ENCODE measurements at places on chromosomes 12 and 14. TPM values are rescaled to one million over a fixed set of nuclear protein-coding genes. Genes with fewer than 3 reads are reported as not detected.

The TRIM9 gene
- 3.1 TPM for total RNA-seq

- DNase-seq = no peak
Observed at GRCh38 chr14:49886523-49886922, 6.4 kb upstream of the ARF6 start.

- peak; percentile 59 for DNase-seq
Observed at GRCh38 chr14:94548999-94549985, 11.9 kb upstream of the SERPINA4 start.

- no peak for DNase-seq
Observed at GRCh38 chr14:22767323-22767589, 768 bp downstream of the OXA1L start.

- DNase-seq = no peak
Observed at GRCh38 chr14:85596562-85596961, 66.6 kb downstream of the FLRT2 start.

The DBX2 gene
- total RNA-seq = not detected

DNA sequence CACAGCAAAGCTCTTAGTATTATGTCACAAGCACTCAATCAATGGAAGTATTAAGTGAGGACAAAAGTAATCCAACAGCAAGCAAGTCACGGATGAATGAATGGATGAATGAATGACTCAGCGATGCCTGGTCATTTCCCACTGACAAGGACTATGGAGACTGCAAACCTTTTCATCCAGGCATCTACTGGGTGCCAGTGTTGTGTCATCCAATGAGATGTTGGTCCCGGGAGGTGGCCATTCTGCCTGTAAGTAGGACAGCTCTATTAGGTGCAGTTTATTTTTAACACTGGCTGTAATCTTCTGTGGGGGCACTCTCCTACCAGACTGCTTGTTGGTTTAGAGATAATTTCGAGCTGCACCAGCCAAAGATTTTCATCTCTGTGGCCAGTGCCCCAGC lies 39.4 kb downstream of the STAB2 start:
- DNase-seq = peak; percentile 86

The OR4N2 gene
- total RNA-seq = not detected

GRCh38 chr12:96483116-96483515 lies 6.3 kb upstream of the CFAP54 start:
- no peak for DNase-seq

GRCh38 chr14:96119947-96120346 lies 80.8 kb downstream of the C14orf132 start:
- no peak for DNase-seq

The VAMP1 gene
- total RNA-seq = 1.2 TPM

The RCOR1 gene
- total RNA-seq = 17.7 TPM

GRCh38 chr12:4214877-4215228 lies 58.7 kb upstream of the CCND2 start:
- no peak for DNase-seq

GRCh38 chr14:64442300-64442988 lies 22.9 kb upstream of the AKAP5 start:
- no peak for DNase-seq

The PDE6H gene
- total RNA-seq = not detected

DNA sequence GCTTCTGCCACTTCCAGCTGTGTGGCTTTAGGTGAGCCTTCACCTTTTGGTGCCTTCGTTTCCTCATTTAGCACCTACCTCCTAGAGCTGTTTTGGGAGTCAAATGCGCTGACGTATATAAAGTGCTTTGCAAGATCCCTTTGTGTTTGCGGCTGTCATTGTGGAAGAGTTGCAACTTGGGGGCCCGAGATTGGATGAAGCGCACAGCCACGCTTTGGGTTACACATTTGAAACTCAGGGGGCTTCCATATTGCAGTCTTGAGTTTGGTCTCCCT lies 636 bp upstream of the ARL6IP4 start:
- DNase-seq = no peak

The CEBPE gene
- not detected for total RNA-seq

DNA sequence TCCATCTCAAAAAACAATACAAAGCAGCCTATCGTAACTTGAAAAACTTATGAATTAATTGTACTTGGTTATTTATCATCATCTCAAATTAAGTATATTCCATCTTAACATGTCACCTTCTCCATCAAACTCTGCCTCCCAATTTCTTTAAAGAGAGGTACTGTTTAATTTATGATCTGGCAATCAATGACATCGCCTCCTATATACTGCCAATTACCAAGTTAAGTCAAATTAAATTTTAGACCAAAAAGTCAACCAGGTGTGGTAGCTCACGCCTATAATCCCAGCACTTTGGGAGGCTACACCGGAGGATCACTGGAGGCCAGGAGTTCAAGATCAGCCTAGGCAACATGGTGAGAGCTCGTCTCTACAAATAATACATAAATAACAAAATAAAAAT lies 37.7 kb downstream of the HECTD1 start:
- no peak for DNase-seq

GRCh38 chr12:57464569-57464968 lies 5.0 kb downstream of the GLI1 start:
- DNase-seq = no peak

DNA sequence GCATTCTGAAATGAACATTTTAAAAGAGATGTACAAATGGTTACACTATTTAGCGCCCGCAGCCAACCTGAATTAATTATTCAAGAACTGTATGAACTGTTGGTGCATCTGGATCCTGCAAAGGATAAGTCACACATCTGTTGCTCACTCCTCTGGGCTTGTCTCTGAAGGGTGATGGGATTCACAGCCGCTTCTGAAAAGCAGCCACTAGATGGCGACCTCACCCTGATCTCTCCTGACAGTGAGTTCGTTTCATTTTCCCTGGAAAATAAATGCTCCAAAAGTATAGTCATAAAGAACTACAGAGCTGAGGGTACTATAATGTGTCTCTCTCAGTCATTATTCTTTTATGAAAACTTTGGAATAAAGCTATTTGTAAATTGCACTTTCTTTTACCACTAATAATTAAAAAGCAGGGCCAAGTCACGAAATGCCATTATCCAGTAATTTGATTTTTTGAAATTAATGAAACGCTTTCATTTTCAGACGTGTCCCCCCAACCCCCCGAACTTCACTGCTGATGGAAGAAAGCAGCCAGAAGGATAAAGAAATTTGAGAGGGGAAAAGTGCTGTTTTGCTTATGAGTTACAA lies 789.6 kb downstream of the NRXN3 start:
- DNase-seq = peak; percentile 60

- no peak for DNase-seq
Observed at GRCh38 chr14:97283841-97284240, 486.7 kb downstream of the VRK1 start.

DNA sequence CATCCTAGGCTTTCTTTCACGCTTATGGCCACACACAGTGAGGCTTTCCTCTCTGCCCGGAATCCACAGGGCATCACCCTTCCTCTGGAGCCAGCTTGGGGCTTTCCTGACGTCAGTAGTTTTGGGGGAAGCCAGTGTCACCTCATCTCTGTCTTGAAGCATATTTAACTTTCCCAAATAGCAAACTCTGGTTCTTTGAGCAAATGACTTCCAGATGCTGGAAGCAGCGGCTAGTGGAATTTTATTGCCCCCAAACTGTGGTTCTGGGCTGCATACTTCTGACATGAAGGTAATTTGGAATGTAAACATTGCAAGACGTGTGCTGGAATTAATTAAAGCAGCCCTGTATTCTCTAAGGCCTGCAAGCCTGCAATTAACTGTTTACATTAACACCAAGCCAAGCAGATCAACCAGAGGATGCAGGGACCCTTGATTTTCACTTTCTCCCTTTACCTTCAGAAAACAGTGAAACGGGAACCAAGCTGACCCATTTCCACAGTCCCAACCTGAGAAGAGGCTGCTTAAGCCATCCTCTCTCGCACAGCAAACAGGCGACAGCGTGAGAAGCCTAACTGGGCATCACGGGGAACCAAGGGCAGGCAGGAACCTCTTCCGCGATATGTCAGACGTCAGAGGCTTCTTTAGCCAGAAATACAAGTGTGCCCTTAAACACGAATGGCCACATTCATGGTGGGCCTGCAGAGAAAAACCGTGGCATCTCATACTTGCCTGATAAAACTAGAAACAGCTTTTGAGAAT lies 258.4 kb downstream of the CACNA1C start:
- DNase-seq = peak; percentile 57

- DNase-seq = no peak
Observed at GRCh38 chr12:84701041-84701440, 211.6 kb downstream of the SLC6A15 start.

DNA sequence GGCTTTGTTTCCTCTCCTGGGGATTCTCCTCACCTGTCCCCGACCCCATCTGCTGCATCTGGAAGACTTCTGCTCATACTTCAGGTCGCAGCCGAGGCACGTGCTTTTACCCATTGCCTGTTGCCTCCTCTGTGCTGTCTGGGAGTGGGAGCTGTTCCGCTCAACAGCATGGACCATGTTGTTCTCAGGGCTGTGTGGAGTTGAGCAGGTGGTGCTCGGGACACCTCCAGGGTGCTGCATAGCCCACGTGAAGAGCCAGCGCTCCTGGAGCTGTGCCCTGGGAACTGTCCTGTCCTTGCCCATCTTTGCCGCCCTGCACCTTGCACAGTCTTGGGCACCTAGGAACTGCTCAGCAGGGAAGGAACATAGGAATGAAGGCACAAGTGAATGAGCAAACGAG lies 62.4 kb downstream of the IQSEC3 start:
- DNase-seq = no peak

DNA sequence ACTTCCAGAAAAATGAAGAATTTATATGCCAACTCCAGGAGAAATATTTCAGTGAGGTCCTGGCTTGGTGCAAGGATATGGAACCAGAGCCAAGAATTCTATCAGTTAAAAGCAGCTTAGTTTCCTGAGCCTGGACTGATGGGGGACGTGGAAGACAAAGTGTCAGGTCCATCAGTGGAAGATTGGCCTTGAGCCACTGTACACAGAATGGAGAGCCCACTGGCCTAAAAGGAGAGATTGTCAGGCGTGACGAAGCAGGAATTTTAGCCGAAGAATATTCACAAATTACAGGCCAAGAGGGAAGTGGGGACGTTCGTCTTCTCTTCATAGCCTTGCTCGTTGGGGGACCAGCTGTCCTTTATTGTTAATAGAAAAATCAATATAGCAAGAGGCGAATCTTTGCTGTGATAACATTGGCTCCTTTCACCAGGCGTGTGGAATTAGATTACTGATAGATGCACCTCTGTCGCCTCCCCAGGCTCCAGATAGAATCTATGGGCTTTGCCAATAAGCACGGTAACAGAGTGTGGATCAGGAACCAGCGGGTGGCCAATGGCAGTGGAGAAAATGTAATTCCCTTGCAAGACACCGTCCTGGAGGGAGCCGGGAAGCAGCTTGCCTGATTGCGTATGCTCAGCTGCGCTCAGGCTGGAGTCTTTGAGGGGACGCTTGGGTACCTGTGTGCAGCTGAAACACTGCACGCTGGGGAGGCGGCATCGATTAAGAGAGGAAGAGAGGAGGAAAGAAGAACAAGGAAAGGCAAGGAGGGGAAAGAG lies 56.4 kb downstream of the TMEM132C start:
- DNase-seq = no peak

DNA sequence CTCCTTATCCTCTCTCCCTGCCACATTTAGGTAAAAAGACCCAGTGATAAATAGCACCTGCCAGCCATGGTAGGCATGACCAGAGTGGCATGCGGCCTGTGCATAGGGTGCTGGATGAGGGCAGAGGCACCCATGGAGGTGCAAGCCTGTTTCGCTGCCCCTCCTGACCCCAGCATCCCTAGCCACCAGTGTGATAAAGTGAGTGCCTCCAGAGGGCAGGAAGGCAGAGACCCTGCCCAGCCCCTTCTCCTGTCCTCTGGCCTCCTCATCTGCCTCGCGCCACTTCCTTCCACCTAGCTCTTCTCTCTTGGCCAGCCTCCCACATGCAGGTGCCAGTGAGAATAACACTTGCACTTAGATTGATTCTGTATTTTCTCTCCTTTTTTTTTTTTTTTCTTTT lies 108.3 kb upstream of the FUT8 start:
- no peak for DNase-seq

DNA sequence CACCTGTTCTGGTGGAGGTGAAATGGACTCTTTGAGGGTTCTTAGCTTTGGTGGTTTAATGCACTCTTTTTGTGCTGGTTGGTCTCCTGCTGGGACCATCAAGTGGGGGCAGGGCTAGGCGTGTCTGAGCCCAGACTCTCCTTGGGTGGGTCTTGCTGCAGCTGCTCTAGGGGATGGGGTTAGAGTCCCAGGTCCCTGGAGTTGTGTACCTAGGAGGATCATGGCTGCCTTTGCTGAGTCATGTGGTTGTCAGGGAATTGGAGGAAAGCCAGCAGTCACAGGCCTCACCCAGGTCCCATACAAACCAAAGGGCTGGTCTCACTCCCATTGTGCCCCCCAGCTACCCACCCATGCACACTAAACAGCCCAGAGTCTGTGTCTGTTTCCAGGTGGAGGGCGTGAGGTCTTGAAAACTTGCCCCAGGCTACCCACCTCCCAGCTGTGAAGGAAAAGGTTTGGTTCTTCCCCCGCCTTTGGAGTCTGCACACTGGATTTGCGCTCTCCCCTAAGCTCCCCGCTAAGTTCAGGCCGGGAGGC lies 387.7 kb downstream of the TMTC2 start:
- DNase-seq = no peak

GRCh38 chr12:49563951-49564685 lies 3.8 kb downstream of the MCRS1 start:
- no peak for DNase-seq

GRCh38 chr12:121364683-121365121 lies 12.5 kb upstream of the ANAPC5 start:
- DNase-seq = peak; percentile 91

DNA sequence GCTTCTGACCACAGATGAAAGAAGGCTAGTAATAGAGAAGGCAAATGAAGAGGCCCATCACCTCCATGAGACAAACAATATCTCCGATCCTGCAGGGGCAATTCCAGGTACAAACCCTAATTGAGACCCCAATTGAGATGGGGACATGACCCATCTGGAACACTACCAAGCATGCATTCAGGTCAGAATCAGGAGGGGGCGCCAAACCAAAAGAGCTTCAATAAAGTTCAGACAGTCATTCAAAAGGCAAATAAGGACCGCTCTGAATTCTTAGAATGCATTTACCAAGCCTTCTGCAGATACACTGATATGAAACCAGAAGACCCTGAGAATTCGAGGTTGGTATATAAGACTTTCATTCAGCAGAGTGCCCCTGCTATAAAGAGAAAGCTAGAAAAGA lies 10.2 kb upstream of the EDDM3B start:
- peak; percentile 23 for DNase-seq

GRCh38 chr12:53235742-53236442 lies 3.9 kb upstream of the RARG start:
- no peak for DNase-seq

The KLRC4 gene
- not detected for total RNA-seq

DNA sequence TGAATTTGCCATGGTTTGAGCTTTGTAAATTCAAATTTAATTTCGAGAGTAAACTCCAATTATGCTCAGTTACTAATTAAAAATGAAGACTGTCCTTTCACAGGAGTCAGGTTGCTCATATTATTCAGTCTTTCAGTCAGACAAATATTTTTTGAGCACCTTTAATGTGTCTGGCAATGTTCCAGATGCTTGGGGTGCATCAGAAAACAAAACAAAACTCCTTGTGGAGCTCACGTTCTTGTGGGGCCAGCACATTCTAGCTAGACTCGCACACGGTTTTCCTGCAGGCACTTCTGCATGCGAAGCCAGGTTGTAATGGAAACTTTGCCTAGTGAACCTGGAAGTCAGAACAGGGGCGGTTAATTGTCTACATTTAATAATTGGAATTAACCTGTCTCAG lies 64.0 kb upstream of the ATF1 start:
- DNase-seq = no peak

The GDF3 gene
- total RNA-seq = not detected

The NFATC4 gene
- total RNA-seq = 28.8 TPM

Measured in Daoy (cell line).